ENCODE measurements at places on chromosomes 7 and 10. TPM values are rescaled to one million over a fixed set of nuclear protein-coding genes. Genes with fewer than 3 reads are reported as not detected.

GRCh38 chr10:15141136-15142054 lies 27.1 kb downstream of the NMT2 start:
- DNase-seq: no peak

- DNase-seq: no peak
Measured at GRCh38 chr7:55514546-55515265, 57.6 kb downstream of the VOPP1 start.

DNA sequence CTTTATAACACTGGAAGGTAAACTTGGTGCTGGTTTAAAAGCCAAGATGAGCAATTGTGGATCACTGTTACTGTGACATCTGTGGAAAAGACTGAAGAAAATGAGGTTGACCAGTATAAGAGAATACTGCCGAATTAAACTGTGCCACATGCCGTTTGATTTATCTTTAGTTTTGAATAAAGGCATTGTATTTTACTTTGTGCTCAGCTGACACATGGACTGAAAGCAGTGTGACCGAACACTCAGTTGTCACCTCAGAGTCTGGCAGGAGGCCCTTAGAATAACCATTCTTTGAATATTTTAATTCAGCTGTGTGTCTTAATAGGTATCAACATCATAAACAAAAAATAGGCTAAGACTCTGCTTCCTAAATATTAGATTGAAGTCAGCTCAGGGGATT lies 133.7 kb upstream of the GJD4 start:
- no peak for DNase-seq

Gene FAM20C
- 29.7 TPM for total RNA-seq

Gene CHCHD2
- total RNA-seq: 268 TPM
